ENCODE measurements at places on chromosomes 1 and 21. TPM values are rescaled to one million over a fixed set of nuclear protein-coding genes. Genes with fewer than 3 reads are reported as not detected.

KRTAP19-3 gene
- polyA plus RNA-seq = not detected

SELL gene
- polyA plus RNA-seq = 1.1 TPM

PLCH2 gene
- polyA plus RNA-seq = 3.4 TPM

TRIM63 gene
- polyA plus RNA-seq = 8.2 TPM

NHLH1 gene
- not detected for polyA plus RNA-seq

Data from hepatocyte (in vitro differentiated cells).